Putamen (tissue), 1 donor: ENCODE measurements at places on chromosomes 2 and 18.

DNA sequence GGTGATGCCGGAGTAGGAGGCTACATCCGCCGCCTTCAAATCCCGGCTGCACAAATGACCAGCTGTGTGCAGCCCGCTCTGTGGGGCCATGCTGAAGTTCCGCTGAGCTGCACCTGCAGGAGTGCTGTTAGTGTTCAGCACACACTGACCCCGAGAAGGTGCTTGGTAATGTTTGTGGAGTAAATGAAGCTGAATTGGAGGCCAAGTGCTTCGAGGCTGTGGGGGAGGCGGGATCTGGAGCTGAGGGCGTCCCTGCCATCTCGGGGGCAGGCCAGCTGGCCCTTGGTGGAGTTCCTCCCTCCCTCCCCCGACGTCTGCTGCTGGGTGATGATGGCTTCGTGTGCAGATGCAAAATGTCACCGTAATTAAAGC lies 23.2 kb downstream of the KCNF1 start:
- no peak for DNase-seq

- no peak for DNase-seq
These were observed 52.0 kb downstream of the GATA6 start for GRCh38 chr18:22221350-22221749.

DNA sequence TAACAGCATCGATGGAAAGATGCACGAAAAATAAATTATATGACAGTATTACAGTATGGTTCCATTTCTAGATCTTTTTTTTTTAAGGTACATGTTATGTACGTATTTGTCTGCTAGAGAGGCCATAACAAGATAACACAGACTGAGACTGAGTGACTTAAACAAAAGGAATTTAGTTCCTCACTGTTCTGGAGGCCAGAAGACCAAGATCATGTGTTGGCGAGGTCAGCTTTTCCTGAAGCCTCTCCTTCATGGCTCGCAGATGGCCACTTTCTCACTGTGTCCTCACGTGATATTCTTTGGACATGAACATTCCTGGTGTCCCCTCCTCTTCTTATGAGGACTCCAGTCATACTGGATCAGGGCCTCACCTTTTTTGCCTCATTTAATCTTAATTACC lies 177.4 kb downstream of the CAPN13 start:
- no peak for DNase-seq

DNA sequence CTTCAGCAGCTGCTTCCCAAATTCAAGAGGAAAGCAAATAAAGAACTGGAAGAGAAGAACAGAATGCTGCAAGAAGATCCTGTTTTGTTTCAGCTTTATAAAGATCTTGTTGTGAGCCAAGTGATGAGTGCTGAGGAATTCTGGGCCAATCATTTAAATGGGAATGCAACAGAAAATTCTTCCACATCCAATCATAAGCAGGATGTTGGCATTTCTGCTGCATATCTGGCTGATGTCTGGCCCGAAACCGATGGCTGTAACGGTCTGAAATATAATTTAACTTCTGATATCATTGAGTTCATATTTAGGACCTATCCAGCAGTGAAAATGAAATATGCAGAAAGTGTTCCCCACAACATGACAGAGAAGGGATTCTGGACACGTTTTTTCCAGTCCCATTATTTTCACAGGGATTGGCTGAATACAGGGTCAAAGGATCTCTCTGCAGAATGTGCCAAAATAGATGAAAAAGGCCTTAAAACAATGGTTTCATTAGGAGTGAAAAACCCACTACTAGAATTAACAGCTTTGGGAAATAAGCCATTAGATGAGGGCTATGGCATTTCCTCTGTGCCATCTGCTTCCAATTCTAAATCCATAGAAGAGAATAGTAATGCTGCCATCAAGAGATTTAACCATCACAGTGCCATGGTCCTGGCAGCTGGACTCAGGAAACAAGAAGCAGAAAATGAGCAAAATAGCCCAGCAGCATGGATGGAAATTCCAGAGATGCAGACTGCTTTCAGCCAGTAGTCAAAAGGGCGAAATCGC lies 175.6 kb downstream of the MC4R start:
- DNase-seq: no peak

DNA sequence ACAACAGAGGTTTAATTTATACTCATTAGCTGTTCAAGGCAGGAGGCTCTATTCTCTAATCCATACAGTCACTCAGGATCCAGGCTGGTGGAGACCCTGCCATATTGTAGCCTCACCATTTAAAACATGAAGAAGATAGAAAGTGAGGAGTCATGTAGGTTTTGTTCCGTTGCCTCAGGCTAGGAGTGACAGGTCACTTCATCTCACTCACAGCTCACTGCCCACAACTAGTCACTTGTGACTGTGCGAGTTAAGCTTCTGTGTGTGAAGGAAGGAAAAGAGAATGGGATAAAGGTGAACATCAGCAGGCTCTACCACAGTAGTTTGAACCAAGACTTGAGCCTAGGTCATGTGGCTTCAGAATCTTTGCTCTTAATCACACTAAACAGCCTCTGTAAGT lies 9.0 kb upstream of the IGFBP2 start:
- no peak for DNase-seq

DNA sequence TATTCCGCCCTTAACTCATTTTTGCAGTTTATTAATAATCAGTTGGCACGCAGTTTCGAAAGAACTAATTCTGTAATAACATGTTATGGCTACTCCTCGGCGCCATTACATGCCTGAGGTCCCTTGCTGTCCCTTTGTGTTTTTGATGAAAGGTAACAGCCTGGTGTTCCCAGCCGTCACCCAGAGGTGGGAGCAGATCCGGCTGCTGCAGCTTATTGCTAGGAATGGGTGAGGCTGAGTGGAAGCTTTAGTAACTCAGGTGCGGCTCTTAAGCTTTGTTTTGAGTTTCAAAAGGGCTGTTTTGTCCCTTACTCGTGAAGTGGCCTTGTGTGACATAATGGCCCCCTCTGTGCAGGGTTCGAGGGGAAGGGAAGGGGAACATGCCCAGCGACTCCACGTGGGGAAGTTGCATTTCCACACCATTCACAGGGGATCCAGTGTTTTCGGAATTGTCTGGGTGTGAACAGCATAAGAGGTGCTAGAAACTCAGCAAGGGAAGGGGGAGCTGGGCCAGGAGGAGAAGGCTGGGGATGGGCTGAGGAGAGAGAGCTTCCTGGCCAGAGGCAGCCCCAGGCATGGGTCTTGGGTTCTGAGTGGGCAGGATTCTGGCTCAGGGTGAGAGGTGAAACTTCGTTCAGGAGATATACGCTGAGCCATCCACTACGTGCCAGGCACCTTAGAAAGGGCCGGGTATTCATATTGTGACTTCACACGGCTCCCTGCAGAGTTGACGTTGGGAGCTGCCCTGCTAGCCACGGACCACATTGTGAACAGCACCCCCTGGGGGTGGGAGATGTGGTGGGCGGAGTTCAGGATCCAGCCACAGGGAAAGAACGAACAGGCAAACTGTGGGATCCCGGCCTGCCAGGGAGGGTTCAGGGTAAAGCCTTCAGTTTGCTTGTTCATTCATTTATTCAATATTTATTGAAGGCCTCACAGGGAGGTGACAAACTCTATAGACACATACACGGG lies 84.4 kb downstream of the TGOLN2 start:
- no peak for DNase-seq

DNA sequence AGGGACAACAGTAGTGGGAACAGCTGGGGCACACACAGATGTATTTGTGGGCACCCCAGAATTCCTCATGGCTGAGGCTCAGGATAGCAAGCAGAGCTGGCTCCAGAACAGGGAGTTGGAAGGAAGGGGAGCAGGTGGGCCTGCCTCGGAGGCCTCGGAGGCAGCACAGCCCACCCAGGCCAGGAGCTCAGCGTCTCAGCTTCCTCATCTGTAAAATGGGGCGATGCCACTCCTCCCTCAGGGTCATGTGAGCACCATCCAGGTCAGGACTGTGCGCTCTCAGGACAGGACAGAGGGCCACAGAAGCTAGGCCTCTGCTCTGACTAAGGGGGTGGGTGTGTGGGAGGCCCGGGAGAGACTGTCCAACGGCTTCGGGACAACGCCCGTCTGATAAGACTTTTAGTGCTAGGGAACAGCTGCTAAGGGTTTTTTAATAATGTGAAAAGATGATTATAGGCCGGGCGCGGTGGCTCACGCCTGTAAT lies 106.2 kb downstream of the HDAC4 start:
- no peak for DNase-seq

- no peak for DNase-seq
These were observed 73.7 kb downstream of the NCAPH start for GRCh38 chr2:96409081-96409819.

GRCh38 chr2:218867900-218868299 lies 8.3 kb downstream of the WNT6 start:
- DNase-seq: no peak

GRCh38 chr2:228700638-228701037 lies 519.2 kb upstream of the SPHKAP start:
- DNase-seq: no peak

- no peak for DNase-seq
These were observed 64.4 kb downstream of the LONRF2 start for GRCh38 chr2:100257939-100258338.

- no peak for DNase-seq
These were observed 115.4 kb downstream of the BMPR2 start for GRCh38 chr2:202491514-202491913.

- DNase-seq: no peak
These were observed 68.9 kb upstream of the CELF4 start for GRCh38 chr18:37634516-37634915.

GRCh38 chr18:12359515-12359927 lies 17.5 kb downstream of the AFG3L2 start:
- no peak for DNase-seq

- no peak for DNase-seq
These were observed 182.5 kb upstream of the NXPH2 start for GRCh38 chr2:138962686-138963085.

DNA sequence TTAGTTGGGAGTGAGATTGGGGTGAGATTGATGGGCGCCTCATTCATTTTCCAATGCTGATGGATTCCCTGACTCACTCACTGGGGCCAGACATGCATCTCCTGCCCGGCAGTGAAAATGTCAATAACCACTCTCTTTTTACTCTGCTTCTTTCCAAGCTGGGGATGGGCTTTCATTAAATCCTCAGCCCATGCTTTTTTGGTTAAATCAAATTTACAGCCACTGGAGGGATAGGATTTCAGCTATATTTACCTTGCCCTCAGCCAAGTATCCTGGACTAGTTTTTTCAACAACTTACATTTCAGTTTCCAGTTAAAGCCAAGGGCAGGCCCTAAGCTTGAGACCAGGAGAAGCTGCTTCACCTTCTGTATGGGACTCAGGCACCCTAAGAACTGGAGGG lies 162.8 kb downstream of the TSN start:
- DNase-seq: no peak

DNA sequence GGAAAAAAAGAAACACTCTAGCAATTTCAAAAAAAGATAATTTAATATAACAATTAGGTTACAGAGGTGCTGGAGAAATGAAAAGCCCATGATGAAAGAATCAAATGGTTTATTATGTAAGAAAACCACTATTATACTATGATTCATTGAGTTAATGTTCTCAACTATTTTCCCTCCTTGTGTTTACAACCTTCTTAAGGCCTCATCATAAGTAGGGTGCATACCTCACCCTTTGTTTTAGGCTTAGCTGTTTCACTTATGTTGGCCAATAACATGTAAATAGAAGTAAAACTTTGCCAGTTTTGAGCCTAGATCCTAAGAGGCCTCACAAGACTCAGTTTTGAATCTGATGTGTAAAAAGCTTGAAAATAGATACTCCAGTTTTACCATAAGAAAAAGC lies 418.3 kb upstream of the DDX18 start:
- DNase-seq: no peak

- no peak for DNase-seq
These were observed 264.1 kb downstream of the TRIB2 start for GRCh38 chr2:12980817-12981216.

GRCh38 chr2:37011130-37011529 lies 44.8 kb upstream of the STRN start:
- DNase-seq: no peak

- DNase-seq: no peak
These were observed 1615.1 kb downstream of the DPP10 start for GRCh38 chr2:116057538-116057937.

- DNase-seq: no peak
These were observed 16.6 kb downstream of the MCFD2 start for GRCh38 chr2:46899053-46899452.

DNA sequence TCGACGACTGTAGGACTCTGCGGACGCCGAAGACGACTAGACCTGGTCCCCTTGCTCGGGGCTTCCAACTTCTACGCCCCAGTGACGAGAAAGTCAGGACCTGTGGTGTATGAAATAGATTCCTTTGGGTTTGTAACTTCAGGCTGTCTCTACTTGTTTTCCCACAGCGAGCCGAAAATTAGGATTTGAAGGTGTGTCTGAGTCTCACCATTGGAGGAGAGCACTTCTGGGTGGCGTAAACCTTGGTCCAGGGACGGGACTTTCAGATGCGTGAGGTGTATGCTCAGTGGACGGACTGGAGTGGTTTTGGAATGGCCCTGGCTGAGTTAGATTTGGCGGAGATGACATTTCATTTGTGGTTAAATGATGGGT lies 1.3 kb downstream of the BIRC6 start:
- no peak for DNase-seq

- no peak for DNase-seq
These were observed 73.8 kb downstream of the TRABD2A start for GRCh38 chr2:84807063-84807485.

GRCh38 chr2:77522888-77523287 lies 712 bp upstream of the LRRTM4 start:
- no peak for DNase-seq

GRCh38 chr2:25684577-25685473 lies 11.4 kb upstream of the DTNB start:
- DNase-seq: peak; percentile 62

GRCh38 chr18:4455113-4455811 lies at the start of gene DLGAP1:
TSS of gene DLGAP1 (minus strand) at chr18:4455307.
- DNase-seq: no peak

GRCh38 chr18:65347446-65347845 lies 403.4 kb upstream of the CDH7 start:
- DNase-seq: no peak

GRCh38 chr2:208711598-208711997 lies 305.0 kb downstream of the PTH2R start:
- DNase-seq: no peak

DNA sequence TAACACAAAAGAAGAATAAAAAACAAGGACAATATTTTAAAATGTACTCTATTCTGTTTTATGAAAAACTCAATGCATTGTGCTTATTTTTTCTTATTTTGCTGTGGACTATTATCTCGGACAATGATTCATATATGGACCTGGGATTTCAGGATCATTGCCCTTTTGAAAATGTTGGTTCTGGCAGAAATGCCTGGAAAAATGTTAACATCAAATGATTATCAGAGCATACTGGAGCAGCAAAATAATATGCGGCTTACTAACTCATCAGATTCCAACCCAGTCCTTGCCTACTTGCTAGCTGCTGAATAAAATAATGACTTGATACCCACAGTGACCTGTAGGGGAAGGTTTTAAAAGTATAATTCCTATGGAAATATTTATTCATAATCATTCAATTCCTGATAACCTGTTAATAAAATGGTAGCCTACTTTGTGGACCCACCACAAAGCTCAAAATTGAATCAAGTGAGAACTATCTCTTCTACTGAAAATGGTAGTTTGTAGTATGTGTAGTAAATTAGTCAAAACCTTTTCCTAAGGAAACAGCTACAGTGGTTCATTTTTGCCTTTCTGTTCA lies 117.4 kb downstream of the NEB start:
- DNase-seq: no peak

GRCh38 chr2:102788216-102788884 lies 26.5 kb downstream of the TMEM182 start:
- no peak for DNase-seq

GRCh38 chr18:33838054-33838453 lies 260.0 kb downstream of the ASXL3 start:
- DNase-seq: no peak
